Astrocyte of the hippocampus (primary cell): ENCODE measurements at places on chromosomes 13 and 19.
A peak's percentile ranks its signal among the peaks of the same experiment; 100 is the strongest.

DNA sequence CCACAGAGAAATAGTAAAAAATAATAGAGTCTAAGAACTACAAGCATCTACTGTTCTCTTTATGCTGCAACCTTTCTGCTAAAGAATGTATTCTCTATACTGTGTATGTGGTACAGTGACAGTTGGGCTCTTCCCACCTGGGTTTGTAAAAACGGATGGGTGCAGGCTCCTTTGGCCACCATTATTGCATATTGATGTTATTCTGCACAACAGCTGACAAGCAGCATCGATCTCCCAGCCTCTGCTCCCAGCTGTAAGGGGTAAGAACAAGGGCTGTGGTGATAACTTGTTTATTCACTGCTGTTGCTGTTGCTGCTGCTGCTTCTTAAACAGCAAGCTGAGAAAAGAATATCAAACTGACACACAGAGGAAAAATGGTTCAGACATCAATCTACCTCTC lies 56.1 kb downstream of the KCNRG start:
- DNase-seq: no peak

GRCh38 chr13:20064128-20064527 lies 96.7 kb downstream of the GJA3 start:
- peak; percentile 75 for DNase-seq

DNA sequence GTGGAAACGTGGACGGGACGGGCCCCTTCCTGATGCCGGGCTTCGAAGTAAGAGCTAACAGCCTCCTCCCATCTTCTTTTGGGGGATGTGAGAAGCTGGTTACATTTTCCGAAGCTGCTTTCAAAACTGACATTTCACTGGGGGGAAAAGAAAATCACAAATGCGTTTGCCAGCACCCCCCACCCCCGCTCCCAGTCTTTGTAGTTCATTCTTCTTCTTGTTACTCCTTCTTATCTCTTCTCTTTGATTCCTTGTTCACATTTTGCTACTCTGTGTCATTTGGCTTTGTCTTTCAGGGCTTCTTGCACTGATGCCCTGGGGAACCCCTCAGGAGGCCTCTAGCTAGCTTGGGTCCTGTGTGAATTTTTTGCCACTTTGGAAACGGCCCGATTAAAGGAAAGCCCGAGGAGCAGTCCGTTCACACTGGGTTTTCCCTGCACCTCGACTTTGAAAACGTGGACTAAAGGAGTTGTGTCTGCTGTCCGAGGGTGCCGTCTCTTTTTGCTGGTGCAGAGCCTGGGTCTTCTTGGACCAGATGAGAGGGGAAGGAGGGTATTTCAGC lies 1.3 kb downstream of the CARM1 start:
- DNase-seq: peak; percentile 33

- DNase-seq: no peak
Observed at GRCh38 chr13:111575719-111576118, 255.3 kb downstream of the TEX29 start.

DNA sequence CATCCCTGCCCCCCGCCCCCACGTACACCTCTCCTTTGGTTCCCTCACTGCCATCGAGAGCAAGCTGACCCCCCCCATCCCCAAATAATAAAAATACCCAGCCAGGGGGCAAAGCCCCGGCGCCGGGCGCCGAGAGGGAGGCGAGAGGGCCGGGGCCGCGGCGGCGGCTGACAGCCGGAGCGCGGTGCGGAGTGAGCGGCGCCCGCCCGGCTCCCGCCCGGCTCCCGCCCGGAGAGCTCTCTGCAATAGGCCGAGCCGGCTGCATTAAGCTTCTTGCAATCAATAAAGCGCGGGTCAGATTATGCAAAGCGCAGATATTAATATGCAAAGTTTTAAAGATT lies 40.9 kb downstream of the DEDD2 start:
- DNase-seq: no peak

DNA sequence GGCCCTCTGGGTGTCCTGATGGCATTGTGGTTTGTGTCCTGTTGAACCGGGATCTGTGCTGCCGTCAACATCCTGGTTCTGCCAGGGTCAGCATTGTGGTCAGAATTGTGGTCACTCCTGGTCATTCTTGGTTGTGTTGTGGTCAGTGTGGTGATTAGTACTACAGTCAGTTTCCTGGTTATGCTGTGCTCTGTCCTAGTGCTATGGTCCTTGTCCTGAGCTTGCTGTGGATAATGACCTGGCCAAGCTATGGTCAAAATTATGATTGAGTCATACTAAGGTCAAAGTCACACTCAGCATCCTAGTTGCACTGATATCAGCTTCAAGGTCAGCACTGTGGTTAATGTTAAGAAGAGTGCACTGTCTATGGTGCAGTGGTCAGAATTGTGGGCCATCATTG lies 4.5 kb upstream of the OLFM2 start:
- no peak for DNase-seq

DNA sequence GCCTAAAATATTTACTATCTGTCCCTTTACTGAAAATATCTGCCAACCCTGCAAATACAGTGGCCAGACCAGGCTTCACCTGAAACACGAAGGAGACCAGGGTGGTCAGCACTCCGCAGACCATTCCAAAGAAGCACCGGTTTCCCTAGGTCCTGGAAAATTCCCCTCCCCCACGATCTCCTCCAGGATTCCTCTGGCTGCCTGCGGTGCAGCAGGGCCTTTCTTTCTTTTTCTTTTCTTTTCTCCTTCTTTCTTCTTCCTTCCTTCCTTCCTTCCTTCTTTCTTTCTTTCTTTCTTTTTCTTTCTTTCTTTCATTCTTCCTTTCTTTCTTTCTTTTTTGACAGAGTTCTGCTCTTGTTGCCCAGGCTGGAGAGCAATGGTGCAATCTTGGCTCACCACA lies 152.7 kb downstream of the USP12 start:
- DNase-seq: no peak

- no peak for DNase-seq
Observed at GRCh38 chr13:25707726-25708125, 336.0 kb downstream of the ATP8A2 start.

DNA sequence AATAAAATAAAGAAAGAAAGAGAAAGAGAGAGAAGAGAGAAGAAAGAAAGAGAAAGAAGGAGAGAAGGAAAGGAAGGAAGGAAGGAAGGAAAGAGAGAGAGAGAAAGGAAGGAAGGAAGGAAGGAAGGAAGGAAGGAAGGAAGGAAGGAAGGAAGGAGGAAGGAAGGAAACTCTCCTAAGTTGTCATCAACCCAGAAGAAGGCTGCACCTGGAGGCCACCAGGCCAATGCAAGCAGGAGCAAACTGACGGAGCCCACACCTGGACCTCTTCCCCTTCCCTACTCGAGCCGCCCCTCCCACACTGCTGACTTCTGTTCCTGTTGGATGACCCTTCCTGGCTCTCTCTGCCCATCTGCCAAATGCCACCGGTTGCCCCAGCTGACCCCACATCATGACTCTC lies 8.7 kb downstream of the ACER1 start:
- no peak for DNase-seq

DNA sequence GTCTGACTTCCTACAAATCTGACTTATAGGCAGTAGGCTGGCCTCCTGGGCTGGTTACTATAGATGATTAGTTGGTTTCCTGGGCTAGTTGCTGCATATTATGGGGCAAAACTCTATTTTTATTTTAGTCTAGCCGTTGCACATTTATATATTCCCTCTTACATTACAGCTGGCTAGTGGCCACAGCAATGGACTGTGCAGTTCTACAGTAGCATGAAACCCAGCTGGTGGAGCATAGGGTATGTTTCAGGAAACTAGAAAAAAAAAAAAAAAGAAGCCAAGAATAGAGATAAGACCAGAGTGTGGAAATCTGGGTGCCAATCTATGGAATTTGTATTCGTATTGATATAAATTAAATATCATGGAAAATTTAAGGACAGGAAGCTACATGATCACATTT lies 304.4 kb upstream of the NBEA start:
- no peak for DNase-seq

- DNase-seq: no peak
Observed at GRCh38 chr13:104491916-104492315, 1425.7 kb upstream of the SLC10A2 start.

GRCh38 chr19:46043519-46043918 lies 2.7 kb upstream of the IGFL4 start:
- DNase-seq: no peak

- no peak for DNase-seq
Observed at GRCh38 chr13:77386046-77386445, 59.2 kb upstream of the MYCBP2 start.

DNA sequence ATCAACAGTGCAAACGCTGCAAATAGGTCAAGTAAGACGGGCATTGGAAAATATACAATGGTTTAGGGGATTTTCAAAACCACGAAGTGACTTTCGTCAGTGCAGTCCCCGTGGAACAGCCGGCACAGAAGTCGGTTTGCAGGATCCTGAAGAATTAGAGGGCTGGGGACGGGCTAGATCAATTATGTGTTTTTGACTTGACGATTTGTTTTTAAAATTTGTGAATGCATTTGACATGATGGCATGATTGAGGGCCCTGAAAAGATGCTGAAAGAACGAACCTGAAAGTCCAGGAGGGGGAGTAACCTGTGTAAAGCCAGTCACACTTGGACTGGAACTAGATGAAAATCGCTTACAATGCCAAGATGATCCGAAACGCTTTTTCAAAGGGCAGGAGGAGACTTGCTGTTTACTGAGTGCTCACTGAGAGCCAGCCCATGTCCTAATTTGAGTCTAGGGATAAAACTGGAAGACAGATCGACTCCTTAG lies 8.9 kb upstream of the DGKH start:
- no peak for DNase-seq

GRCh38 chr19:39595950-39596349 lies 6.4 kb upstream of the LGALS13 start:
- no peak for DNase-seq

DNA sequence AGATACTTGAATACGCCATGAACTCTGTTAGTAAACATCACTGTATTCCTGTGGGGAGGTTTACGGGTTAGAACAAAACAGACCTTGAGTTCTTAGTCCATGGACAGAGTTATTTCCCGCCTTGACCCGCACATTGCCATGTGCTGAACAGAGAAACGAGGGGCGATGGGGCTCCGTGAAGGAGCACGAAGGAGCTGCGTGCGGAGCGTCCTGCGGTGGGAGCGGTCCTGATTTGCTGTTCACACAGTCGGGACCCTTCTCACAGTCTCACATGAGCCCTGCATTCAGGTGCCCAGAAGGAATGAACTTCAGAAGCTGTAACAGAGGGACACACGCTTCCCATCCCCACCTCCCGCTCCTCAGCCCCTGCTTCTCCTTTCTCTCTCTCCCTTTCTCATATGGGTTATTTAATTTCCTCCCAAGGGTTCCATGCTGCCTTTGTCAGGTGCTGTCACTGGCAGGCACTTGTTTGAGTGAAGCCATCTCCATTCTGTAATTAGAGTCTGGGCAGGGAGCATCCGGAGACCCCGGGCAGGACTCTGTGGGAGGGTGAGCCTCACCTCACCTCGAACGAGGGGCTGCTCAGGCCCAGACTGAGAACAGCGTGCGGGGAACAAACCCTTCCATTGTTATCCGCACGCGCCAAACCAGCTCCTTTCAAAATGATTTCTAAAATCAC lies 76.9 kb downstream of the TEX29 start:
- no peak for DNase-seq

- no peak for DNase-seq
Observed at GRCh38 chr13:73901324-73902068, 232.7 kb downstream of the KLF12 start.

- DNase-seq: no peak
Observed at GRCh38 chr19:1254530-1255185, 6.3 kb downstream of the MIDN start.

- no peak for DNase-seq
Observed at GRCh38 chr19:40684280-40684679, 6.2 kb downstream of the NUMBL start.

DNA sequence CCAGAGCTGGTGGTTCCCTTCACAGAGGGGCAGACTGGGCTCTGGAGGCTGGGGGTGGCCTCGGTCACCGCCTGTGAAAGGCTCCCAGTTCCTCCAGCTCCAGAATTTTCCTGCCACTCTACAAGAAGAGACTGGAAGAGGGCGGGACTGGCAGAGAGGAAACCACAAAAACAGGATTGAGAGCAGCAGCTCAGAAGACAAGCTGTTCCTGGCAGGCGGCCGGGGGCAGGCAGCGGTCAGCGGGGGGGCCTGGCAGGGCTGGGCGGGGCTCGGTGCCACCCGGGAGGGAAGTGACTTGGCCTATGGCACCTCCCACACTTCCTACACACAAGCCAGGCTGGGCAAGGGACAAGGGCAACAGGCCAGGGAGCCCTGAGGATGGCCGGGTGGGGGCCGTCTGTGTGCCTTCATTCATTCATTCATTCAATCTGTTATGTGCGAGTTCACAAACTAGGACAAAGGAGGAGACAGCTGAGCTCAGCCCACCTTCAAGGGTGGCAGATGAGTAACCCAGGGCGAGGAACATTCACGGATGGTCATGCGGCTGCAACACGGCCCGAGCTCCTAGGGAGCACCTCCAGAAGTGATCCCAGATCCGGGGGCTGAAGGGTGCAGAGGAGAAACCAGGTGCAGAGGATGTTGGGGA lies 16.9 kb upstream of the BTBD2 start:
- peak; percentile 96 for DNase-seq

GRCh38 chr13:106619688-106620555 lies 52.0 kb upstream of the ARGLU1 start:
- DNase-seq: peak; percentile 71

- DNase-seq: peak; percentile 41
Observed at GRCh38 chr19:3506384-3507340, 551 bp downstream of the FZR1 start.

GRCh38 chr19:3719868-3720267 lies 11.7 kb downstream of the TJP3 start:
- no peak for DNase-seq

- DNase-seq: no peak
Observed at GRCh38 chr19:17328517-17329365, 5.9 kb downstream of the ANO8 start.

DNA sequence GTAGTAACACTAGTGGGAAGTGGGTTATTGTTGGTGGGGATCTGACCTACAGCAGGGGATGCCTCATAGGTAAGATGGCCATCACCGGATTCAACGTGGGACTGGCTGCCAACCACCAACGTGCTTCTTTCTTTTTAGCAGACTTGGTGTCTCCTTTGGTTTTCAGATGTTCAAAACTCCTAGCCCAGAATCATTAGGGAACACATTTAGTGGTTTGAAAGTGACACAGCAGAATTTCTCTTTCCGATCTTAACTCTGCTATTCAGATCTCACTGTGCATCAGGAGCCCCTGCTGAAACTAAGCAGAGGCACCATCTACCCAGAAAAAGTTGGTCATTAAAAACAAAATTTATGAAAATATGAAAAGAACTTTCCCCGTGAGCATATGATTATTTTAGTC lies 36.7 kb upstream of the PCDH8 start:
- DNase-seq: peak; percentile 6

- no peak for DNase-seq
Observed at GRCh38 chr13:97188207-97188606, 33.9 kb upstream of the MBNL2 start.

- DNase-seq: peak; percentile 65
Observed at GRCh38 chr13:20721454-20722357, 18.2 kb downstream of the IL17D start.

GRCh38 chr13:73334445-73334844 lies 275.6 kb downstream of the KLF5 start:
- DNase-seq: no peak

- no peak for DNase-seq
Observed at GRCh38 chr13:31192306-31192705, 7.5 kb upstream of the B3GLCT start.

- peak; percentile 73 for DNase-seq
Observed at GRCh38 chr19:1105008-1105872, 1.4 kb downstream of the GPX4 start.

GRCh38 chr19:40414542-40415535 lies 1.7 kb upstream of the PRX start:
- peak; percentile 52 for DNase-seq

GRCh38 chr19:38665950-38666662 lies 18.7 kb downstream of the ACTN4 start:
- DNase-seq: peak; percentile 81
